ENCODE measurements at places on chromosomes 12 and 14.

GRCh38 chr12:5138845-5139244, 95.2 kb downstream of the KCNA5 start:
- no peak for DNase-seq

DNA sequence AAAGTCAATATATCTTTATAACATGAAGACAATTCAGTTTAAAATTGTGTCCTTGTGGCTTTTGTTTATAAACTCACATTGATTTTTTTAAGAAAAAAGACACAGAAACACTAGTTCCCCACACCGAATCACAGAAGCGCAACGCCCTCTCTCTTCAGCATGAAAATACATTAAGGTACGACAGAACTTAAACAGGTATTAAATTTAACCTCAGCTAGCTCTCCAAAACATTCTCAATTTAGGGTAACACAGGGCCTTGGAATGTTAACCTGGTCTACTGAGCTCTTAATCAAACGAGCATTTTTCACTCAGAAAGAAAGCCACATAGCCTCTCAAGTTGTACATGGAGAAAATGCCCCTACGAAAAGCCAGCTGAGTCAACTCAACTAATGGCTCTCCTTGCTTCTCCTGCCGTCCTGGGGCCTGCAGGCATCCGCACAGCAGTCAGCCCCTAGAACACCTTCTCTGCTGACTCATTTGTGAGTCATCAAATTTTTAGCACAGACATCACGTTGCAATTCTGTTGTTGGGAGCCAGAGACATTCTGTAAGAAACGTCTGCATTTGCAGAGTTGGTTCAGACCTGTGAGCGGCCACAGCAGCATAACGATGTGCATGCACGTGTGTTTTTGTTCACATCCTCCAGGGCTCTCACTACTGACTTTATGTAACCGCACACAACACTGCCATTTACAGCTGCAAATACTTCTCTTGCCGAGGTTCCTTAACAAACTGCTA, 141.6 kb downstream of the ITPR2 start:
- DNase-seq = peak; percentile 25

DNA sequence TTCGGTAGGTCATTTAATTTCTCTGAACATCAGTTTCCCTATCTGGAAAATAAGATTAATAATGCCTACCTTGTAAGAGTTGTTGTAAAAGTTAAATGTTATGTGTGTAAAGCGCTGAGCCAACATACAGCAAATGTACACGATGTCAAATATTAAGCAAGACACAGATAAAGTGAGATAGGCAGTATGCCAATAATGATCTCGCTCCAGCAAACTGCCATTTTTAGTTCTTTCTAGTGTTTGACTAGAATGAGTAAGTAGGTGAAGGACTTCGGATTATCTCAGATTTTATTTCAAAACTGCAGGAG, 840 bp downstream of the DHRS7 start:
- no peak for DNase-seq

- no peak for DNase-seq
Measured at GRCh38 chr12:104622928-104623327, 166.2 kb downstream of the CHST11 start.

- no peak for DNase-seq
Measured at GRCh38 chr14:72892103-72892878, 1.6 kb downstream of the DPF3 start.

DNA sequence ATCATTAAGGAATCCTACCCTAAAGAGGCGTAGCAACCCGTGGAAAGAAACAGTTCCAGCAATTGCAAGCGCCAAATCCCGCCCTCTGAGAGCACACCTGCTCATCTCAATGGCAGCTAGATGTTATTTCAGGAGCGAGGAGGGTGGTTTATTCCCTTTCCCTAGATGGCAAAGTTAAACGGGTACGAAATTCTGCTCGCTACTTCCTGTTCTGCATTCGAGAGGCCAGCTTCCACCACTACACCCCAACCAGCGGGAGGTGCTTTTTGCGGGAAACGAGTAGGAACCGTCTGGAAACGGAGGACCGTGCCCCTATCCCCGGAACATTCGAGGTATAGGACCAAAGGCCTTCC, 536 bp downstream of the VPS29 start:
- DNase-seq = no peak

GRCh38 chr12:48388460-48388859, 37.7 kb upstream of the ZNF641 start:
- no peak for DNase-seq

DNA sequence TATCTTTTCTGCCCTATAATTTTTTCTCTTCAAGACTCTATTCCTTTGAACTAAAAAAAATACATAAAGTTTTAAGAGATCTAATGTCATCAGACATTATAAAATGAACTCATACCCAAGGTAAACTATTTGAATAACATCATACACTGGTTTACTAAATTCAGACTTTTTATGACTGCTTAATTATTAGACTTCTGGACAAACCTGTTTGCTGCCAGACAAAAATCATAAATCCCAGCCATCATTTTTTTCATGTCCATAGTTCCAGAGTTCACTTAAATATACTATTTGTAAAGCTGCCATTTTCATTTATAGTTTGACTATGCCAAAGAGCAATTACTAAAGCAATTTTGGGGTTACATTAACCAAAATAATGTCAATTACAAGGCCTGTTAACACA, 34.0 kb downstream of the USP44 start:
- DNase-seq = no peak

DNA sequence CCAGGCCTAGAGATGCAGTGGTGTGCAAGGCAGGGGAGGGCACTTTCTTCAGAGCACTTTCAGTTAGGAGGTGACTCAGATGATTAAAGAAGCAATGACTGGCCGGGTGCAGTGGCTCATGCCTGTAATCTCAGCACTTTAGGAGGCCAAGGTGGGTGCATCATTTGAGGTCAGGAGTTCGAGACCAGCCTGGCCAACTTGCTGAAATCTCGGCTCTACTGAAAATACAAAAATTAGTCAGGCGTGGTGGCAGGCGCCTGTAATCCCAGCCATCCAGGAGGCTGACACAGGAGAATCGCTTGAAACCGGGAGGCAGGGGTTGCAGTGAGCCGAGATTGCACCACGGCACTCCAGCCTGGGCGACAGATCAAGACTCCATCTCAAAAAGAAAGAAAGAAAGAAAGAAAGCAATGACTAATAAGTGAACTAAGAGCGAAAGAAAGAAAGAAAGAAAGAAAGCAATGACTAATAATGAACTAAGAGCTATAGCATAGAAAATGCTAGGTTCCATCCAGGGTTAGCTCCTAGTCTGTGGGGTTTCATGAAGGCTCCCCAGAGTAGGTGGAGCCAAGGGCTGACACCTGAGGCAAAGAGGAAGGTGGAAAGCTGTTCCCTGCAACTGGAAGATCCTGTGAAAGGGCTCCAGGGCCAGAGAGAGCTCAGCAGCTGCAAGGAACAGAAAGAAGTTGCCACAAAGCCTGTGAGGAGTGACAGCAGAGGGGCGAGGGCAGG, 334.5 kb downstream of the CACNA1C start:
- no peak for DNase-seq

DNA sequence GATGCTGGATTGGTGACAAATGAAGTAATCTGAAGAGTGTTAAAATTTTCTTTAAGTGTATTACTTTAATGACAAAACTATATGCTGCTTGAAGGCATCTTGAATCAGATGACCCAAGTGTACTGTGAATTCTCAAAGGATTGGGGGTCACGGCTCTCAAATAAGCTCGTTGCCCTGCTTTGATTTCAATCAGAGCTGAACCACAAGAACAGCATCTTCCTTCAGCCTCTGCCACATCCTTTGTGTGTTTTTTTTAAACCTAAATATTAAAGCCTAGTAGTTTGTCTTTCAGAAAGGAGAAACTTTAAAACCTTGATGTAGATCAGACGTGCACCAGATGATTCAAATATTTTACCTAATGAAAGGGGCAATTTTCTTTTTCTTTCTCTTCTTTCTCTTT, 11.7 kb downstream of the ELK3 start:
- DNase-seq = no peak

DNA sequence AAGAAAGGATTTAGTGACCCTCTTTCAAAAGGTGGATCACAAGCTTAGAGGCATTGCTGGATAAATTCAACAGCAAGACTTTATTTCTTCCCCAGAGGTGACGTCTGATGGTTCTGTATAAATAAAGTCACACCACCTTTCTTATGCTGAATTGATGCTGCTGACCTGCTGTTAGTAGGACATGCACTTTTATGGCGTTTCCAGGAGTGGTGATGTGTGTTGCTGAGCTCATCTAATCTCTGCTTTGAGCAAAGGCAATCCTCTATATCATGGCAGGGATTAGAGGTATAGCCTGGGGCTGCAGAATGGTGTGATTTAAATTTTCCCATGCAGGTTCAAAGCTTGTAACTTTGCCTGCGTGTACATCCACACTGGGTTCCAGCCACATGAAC, 94.9 kb downstream of the ETV6 start:
- DNase-seq = no peak

- no peak for DNase-seq
Measured at GRCh38 chr14:37697489-37698121, 102.2 kb downstream of the TTC6 start.

- no peak for DNase-seq
Measured at GRCh38 chr14:54640506-54640905, 73.6 kb downstream of the SAMD4A start.

- no peak for DNase-seq
Measured at GRCh38 chr14:59328454-59328853, 136.7 kb downstream of the GPR135 start.

- DNase-seq = no peak
Measured at GRCh38 chr14:96170961-96171592, 33.6 kb upstream of the BDKRB2 start.

Data from NCI-H1417 treated with DMSO at 0.1 percent for 48 hours (cell line).